Head of caudate nucleus (tissue), 42 donors: ENCODE measurements at places on chromosomes 1 and 21.

GRCh38 chr1:2286923-2287322 lies 58.8 kb downstream of the SKI start:
- DNase-seq, result no peak

- DNase-seq, result peak; percentile 64
Observed at GRCh38 chr1:21117597-21118001, 59.1 kb downstream of the EIF4G3 start.

GRCh38 chr1:52482326-52483004 lies 70.4 kb downstream of the TUT4 start:
- no peak for DNase-seq

GRCh38 chr1:8408151-8408839 lies 90.4 kb downstream of the SLC45A1 start:
- no peak for DNase-seq

GRCh38 chr1:7680207-7680954 lies 90.7 kb upstream of the VAMP3 start:
- peak; percentile 81 for DNase-seq
